Activated T-cell treated with anti-CD3 and anti-CD28 coated beads, Interleukin-2, amount 50 U/mL, for 24 hours (primary cell): ENCODE measurements at places on chromosomes 7 and 10.

DNA sequence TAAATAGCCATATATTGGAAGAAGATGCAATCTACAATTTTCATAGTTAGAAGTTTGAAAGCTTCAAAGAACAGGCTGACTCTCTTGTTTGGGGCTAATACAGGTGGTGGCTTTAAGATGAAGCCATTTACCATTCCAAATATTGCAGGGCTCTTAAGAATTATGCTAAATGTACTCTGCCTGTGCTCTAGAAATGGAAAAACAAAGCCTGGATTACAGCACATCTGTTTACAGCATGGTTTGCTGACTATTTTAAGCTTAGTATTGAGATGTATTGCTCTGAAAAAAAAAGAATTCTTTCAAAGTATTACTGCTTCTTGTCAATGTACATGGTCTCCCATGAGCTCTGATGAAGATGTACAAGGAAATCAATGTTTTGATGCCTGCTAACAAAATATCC, 34.2 kb downstream of the AGMO start:
- no peak for DNase-seq

DNA sequence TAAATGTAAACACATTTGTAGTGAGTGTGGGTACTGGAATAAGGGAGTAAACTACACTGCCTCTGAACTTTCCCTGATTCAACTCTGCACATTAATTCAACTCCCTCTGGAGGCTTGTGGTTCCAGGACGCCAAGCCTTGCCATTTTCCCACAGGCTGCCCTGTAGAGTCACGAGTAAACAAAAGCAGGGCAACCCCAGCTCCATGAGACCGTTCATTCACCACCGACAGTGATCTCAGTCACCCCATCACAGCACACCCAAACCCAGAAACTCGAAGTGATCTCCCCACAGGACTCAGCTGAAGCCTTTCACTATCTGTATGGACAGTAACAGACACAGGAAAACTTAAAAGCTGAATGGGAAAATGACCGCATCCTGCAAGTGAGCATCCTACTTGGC, 218.8 kb upstream of the FRMD4A start:
- no peak for DNase-seq

DNA sequence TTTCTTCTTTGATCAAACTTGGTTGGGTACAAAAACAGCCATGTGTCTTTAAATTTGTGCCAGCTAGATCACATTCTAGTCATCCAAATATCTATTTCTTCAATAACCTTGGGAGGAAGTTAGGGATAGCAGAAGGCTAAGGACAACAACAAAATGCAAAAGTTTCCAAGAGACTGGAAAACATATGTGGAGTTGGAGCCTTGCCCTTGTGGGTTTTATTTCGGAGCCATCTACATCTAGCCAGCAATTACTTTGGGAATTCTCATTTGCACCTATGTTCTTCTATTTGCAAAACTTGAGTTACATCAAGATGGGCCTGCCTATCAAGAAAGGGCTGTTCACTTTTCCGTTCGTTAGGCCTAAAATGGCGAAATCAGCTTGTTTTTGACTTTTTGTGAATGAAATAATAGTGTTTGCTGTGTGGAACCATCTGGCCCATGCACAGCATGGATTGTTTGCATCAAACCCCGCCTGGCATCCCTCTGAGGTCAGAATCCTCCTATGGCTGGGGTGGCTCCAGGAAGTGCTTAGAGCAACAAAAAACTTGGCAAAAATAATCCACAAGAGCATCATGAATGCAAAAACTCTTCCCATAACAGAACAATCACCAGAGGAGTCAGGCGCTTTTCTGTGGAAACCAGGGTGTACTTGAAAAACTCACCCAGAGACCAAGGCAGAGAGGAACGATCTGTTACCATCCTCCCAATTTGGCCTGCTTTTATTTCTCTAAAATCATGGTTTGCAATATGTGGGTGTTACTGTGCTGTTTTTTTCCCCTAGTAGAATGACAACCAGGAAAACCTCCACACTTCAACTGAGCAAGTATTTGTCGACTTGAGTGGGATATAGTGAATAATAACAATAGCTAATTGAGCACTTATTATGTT, 36.2 kb upstream of the XPNPEP1 start:
- DNase-seq, result no peak

- DNase-seq, result no peak
Measured at GRCh38 chr7:158876984-158877383, 20.6 kb downstream of the DYNC2I1 start.

GRCh38 chr7:38217672-38218071, 39.6 kb downstream of the STARD3NL start:
- no peak for DNase-seq

DNA sequence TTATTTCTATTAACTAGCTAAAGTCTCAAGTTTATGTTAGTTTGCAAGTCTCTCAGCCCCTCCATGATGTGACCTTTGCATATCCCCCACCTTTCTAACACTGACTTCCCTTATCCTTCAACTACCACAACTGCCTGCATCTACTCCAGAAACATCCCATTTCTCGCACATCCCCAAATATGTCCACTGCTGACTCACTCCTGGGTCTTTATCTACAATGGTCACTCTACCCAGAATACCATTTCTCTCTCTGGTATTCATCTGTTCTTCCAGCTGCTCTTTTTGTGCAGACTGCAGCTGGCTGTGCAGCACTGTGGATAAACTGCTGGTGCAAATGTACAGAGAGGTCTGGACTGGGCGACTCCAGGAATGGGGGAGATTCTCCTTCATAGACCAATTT, 32.7 kb upstream of the PRSS1 start:
- no peak for DNase-seq
